ENCODE measurements at places on chromosomes 12 and 14. TPM values are rescaled to one million over a fixed set of nuclear protein-coding genes. Genes with fewer than 3 reads are reported as not detected.

LTB4R2 gene
- 0.98 TPM for total RNA-seq

EID3 gene
- 6.8 TPM for total RNA-seq

TSPAN19 gene
- total RNA-seq, result not detected

EML5 gene
- total RNA-seq, result 1.3 TPM

CLEC2B gene
- 4.7 TPM for total RNA-seq

TAS2R14 gene
- total RNA-seq, result not detected

C12orf54 gene
- total RNA-seq, result not detected

MYH6 gene
- not detected for total RNA-seq

MFAP5 gene
- not detected for total RNA-seq

DHH gene
- total RNA-seq, result not detected

ARHGDIB gene
- 3.8 TPM for total RNA-seq

PRH2 gene
- not detected for total RNA-seq

KERA gene
- not detected for total RNA-seq

OTX2 gene
- total RNA-seq, result not detected

LUM gene
- not detected for total RNA-seq

PAPLN gene
- total RNA-seq, result 21.2 TPM

RNASE7 gene
- total RNA-seq, result not detected

OR4K13 gene
- not detected for total RNA-seq

LPAR5 gene
- total RNA-seq, result not detected

FAM181A gene
- not detected for total RNA-seq

ALDH2 gene
- 176 TPM for total RNA-seq

DACT1 gene
- not detected for total RNA-seq

GYS2 gene
- total RNA-seq, result not detected

BMAL2 gene
- 23.5 TPM for total RNA-seq

SIRT4 gene
- not detected for total RNA-seq

CLEC2D gene
- 1.6 TPM for total RNA-seq

CCDC60 gene
- total RNA-seq, result not detected

HOXC12 gene
- total RNA-seq, result not detected

B4GALNT3 gene
- 1.9 TPM for total RNA-seq

LRFN5 gene
- total RNA-seq, result not detected

L2HGDH gene
- total RNA-seq, result 8.9 TPM

ESYT1 gene
- total RNA-seq, result 163 TPM

STON2 gene
- total RNA-seq, result 9.8 TPM

Data from Caki2 (cell line).